ENCODE measurements at places on chromosomes 2 and 18.

GRCh38 chr2:41965909-41966295 lies 81.9 kb upstream of the PKDCC start:
- DNase-seq = no peak

DNA sequence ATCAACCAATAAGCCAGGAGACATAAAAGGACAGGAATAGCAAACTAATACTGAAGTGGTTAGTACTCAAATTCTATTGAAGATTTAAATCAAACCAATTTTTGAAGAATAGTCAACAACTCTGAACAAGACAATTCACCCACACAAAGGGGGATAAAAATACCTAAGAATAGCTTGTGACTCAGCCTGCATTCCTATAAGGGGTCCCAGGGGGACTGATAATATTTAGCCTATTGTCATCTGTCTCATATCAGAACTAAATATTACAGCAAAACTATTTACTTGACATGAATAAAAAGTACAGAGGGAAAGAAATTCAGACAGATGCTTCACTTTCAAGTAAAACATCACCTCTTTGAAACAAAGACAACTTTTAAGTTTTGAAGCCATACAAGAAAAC lies 7.7 kb downstream of the ITSN2 start:
- no peak for DNase-seq

DNA sequence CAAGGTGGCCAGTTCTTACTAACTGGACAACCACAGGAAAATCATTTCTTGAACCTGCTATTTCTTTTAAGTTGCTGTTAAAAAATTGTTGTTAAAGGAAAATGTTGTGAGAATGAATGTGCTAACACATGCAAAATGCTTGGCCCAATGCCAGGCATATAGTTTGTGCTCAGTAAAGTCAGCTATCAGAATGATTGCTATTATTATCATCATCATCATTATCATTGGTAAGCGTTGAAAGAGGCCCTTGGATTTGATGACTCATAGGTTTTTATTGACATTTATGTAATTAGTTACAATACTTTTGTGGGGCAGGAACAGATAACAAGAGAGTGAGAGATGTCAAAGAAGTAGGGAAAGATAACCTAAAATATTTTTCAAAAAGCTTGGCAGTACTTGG lies 394.2 kb upstream of the ZEB2 start:
- DNase-seq = no peak

DNA sequence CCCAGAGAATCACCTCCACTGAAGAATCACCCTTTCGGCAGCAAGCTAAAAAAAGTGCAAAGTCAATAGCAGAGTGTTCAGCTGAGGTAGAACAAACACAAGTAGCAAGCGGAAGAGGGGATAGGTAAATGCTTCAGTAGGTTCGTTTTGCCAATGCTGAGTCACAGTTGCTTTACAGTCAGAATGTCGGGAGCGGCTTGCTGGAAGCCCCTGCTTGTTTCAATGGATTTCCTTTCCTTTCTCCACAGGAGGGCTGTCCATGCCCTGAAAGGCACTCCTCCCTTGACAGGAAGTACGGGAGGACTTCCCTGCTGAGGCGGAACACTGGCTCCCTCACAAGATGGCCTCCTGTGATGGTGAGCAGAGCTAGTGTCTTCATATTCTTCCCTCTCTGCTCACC lies 146.2 kb upstream of the LYPD1 start:
- DNase-seq = no peak

DNA sequence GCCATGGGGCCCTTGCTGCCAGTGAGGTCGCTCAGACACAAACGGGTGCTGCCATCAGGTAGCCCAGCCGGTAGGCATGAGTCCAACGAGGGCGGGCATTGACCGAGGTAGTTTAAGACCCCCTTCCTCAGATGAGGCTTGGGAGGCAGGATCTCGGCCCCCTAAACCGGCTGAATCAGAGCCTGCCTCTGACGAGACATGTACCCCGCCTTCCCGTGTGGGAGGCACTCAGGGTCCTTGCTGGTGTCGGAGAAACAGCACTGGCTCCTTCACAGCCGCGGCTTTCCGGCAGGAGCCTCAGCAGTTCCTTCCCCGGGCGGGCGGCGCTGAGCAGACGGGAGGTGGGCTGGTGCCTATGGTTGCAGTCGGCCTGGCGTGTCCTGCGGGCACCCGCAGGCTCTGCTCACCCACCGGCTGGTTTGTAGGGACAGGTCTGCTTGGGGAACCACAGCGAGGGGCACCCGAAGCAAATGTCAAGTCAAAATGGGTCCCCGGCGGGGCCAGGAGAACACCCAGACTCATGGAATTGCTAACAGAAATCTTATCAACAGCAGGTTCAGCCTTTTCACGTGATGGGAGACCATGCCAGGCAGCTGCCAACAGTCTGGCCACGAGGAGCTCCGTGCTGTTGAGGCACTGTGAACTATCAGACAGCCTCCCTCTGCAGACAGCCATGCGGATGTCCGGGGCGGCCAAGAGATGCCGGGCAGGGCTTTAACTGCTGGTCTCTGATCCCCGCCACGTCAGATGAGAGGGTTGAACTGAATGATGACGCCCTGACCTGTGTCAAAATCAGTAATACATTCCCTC lies 2.8 kb downstream of the KCNG2 start:
- no peak for DNase-seq

GRCh38 chr18:61891894-61892293 lies 913 bp downstream of the RNF152 start:
- no peak for DNase-seq

- DNase-seq = no peak
These were observed 18.9 kb upstream of the KCNF1 start for GRCh38 chr2:10892796-10893350.

- no peak for DNase-seq
These were observed 3.5 kb upstream of the GDF7 start for GRCh38 chr2:20663196-20664070.

DNA sequence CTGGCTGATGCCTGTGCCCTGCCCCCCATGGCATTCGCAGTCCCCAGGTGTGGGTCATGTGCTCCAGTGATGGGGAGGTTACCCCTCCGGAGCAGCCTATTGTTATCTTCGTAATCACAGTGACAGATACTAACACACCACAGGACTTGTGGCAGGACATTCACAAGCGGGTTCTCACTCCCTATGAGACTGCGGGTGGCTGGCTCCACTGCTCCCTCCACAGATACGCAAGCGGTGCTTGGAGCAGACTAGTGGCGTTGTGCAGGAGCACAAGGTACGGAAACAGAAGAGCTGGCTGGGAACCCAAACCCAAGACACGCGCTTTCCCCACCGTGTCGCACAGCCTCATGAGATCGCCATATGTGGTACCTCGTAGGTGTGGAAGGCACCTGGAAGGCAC lies 52.2 kb downstream of the ACKR3 start:
- DNase-seq = no peak

DNA sequence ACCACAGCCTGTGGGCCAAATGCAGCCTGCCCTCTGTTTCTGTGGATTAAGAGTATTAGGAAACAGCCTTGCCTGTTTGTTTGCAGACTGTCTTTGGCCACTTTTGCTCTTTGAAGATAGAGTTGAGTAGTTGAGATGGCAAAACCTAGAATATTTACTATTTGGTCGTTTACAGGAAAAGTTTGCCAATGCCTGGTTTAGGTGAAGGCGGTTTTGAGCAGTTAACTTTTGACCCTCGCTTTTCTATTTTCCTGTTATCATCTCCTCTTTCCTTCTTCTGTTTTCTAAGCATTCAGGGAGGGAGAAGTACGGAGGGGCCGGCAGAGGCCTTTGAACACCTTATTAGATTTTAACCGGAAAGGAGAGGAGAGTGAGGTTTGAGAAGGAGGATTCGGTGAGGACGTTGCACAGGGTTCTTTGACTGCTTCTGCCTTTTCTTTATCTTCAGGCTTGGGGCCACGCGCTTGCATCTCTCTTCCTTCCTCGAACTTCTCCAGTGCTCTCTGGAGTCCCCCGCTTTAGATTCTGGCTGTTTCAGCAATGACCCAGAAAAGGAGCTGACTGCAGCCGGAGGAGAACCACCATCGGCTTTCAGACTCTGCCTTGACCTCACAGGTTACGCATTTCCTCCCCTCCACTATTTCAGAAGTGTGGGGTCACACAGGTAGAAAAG lies 39.2 kb downstream of the IL1R2 start:
- no peak for DNase-seq

GRCh38 chr2:217858519-217859491 lies 144.0 kb downstream of the TNS1 start:
- DNase-seq = no peak

GRCh38 chr2:98548920-98549818 lies 59.1 kb downstream of the COA5 start:
- DNase-seq = no peak
